ENCODE measurements at places on chromosomes 16 and 17.

- DNase-seq, result no peak
These were observed 49.8 kb downstream of the BRD7 start for GRCh38 chr16:50318796-50319578.

GRCh38 chr16:85172455-85173145 lies 60.3 kb upstream of the CIBAR2 start:
- DNase-seq, result peak; percentile 17

- no peak for DNase-seq
These were observed 177.4 kb upstream of the CDH5 start for GRCh38 chr16:66188917-66189725.

- peak; percentile 52 for DNase-seq
These were observed 491 bp downstream of the IST1 start for GRCh38 chr16:71895679-71896365.

GRCh38 chr17:4204190-4204589 lies 59.6 kb downstream of the ANKFY1 start:
- no peak for DNase-seq

- no peak for DNase-seq
These were observed 16.7 kb downstream of the WSB1 start for GRCh38 chr17:27310565-27311110.

- no peak for DNase-seq
These were observed 37.2 kb downstream of the CCDC182 start for GRCh38 chr17:57707892-57708291.

DNA sequence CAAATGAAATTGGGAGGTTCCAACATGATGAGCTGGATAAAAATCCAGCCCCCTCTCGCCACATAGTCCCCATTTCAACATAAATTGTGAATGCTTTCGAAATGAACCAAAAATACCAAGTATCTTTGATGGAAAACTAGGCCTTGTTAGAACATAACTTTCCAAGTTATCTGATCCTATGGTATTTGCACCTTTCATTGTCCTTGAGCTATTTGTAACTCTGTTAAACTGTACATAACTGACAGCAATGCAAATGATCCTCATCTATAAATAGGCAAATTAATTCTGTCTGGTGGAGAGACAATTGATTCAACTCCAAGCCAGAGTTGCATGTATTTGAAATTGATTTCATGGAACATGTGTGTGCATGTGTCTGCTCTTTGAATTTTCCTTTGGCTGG lies 18.2 kb downstream of the CMTM4 start:
- no peak for DNase-seq

GRCh38 chr16:57775661-57776469 lies 26.4 kb downstream of the KIFC3 start:
- DNase-seq, result no peak

- DNase-seq, result no peak
These were observed 5.7 kb downstream of the HS3ST3B1 start for GRCh38 chr17:14306596-14306995.

DNA sequence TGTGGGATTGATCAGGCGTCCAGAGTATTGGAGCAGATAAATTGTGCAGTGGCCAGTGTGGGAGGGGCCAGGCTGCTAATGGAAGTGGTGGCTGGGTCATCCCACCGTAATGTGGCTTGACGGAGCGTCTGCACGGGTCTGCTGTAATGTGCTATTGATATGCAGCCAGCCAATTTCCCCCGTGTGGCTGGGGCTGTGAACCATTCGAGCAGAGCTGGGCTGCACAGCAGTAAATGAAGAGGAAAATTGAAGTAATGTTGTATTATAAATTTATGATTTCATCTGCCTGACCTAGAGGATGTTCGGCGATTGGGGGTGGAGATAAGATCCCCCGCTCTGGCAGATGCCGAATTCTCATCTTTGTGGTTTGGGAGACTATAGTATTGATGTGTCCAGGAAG lies 121.5 kb downstream of the CCDC182 start:
- no peak for DNase-seq

- DNase-seq, result no peak
These were observed 8.5 kb upstream of the KLHL11 start for GRCh38 chr17:41873559-41874292.

DNA sequence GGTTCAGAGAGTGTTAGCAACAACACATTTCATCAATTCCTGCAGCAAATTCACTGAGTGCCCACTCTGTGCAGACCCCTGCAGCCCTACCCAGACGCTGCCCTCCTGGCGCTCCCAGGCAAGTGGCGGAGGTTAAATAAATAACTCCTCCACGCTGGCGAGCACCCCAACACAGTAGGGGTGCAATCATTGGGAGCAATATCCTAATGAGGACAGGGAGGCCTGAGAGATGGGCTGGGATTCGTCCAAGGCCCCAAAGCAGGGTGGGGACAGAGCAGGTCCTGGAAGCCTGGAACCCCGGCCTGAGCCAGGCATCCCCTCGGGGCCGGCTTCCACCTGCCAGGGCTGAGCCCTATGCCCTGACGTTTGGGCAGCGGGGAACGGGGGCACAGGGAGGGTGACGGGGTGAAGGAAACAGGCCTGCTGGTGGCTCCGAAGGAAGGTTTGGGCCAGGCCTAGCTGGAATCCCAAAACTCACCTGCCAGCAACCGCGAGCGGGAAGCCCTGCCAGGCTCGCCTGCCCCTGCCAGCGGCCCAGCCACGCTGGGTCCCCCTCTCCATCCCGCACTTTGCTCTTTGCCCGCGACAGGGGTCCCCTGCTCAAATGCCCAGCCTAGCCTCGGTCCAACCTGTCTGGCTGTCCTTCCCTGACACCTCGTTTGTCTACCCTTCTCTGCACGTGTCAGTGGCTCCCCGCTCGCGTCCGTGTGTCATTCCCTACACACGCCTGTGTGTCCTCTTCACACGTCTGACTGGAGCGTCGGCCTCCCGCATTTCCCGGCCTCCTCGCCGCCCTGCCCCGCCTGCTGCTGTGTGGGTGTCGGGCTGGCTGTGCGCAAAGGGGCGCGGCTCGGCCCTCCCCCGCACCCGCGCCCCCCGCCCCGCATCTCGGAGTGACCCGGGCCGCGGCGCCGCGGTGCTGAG lies 721 bp upstream of the BEAN1 start:
- DNase-seq, result no peak

DNA sequence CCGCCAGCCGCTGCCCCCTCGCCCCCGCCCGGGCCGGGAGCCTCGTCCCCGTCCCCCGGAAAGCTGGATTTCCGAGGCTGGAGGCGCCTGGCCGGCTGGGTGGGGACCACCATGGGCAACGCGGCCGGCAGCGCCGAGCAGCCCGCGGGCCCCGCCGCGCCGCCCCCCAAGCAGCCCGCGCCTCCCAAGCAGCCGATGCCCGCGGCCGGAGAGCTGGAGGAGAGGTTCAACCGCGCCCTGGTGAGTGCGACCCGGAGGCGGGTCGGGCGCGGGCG lies 266 bp downstream of the FMNL1 start:
- no peak for DNase-seq

DNA sequence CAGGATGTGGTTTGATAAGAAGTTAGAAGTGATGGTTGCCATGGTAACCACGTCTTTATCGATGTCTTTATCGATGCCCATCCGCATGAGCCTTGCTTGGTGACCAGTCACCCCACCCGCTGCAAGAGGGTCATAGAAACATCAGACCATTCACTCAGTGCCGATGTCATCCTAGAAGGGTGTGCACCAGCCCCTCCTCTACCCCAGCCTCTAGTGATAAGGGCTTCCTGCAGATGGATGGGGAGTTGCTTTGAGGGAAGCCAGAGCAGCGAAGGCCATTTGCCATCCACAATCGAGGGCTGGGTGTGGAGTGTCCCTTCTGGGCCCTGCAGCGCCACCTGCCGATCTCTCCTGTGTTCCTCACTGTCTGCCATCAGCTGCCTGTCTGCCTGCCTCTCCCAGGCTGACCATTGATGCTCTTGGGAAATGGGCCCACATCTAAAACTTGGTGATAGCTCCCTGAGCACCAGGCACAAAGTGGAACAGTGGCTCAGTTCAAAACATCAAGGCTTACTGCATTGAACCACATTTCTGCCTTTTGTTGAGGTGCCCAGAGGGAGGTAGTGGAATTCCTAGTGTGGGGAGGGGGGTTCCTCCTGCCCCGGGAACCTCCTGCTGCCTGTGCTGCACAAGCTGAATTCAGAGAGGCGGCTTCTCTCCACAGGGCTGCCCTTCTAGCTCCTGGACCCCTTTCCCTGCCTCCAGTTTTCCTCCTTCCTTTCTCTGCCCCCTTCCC lies 8.9 kb downstream of the CALB2 start:
- DNase-seq, result peak; percentile 48

DNA sequence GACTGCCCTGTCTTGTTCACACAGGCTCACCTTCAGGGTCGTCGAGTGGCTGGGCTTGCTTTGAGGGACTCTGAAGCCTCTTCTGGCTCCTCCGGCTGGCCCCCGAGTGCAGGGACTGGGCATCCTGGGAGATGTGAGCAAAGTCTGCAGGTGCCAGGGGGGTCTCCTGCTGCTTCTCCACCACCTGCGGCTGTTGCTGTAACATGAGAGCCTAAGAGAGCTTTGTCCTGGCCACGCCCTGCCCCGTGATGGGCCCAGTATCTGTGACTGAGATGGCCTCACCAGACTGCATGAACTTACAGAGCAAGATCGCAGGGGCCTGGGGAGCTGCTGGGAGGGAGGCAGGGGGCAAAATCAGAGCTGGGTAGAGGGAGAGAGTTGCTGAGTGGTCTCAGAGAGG lies 12.5 kb downstream of the ERN2 start:
- no peak for DNase-seq

GRCh38 chr17:36879027-36879426 lies 58.2 kb upstream of the LHX1 start:
- DNase-seq, result no peak

DNA sequence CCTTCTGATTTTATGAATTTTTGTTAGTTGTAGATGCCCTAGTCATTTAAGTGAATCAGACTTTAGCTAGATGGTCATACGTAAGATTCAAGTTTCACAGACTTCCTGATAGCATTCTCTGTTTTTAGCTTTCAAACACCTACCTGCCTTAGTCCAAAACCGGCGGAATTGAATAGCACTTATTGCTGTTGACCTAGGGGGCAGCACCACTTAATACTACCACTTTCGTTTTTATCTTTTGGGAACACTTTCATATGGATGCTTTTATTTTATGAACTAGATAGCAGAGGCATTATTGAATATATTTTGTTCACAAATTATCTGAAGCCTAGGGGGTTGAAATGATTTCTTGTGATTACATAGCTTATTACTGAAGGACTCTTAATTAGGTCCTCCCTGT lies 31.5 kb downstream of the TADA2A start:
- no peak for DNase-seq

DNA sequence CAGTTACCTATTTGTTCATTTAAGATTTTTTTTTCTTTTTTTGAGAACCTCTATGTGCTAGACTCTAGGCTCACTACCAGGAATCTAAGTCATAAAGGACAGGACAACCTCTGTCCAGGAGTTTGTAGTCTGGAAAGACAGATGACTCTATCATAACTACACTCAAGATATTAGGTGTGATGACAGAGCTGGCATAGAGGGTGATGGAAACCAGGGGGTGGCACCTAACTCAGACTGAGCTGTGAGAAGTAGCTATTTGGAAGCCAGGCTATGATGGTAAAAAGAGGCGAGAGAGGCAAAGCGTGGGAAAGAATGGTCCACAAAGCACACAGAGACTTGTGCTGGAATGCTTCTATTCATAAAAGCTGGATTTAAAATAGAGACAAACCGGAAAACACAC lies 372.3 kb downstream of the SEC14L1 start:
- no peak for DNase-seq

DNA sequence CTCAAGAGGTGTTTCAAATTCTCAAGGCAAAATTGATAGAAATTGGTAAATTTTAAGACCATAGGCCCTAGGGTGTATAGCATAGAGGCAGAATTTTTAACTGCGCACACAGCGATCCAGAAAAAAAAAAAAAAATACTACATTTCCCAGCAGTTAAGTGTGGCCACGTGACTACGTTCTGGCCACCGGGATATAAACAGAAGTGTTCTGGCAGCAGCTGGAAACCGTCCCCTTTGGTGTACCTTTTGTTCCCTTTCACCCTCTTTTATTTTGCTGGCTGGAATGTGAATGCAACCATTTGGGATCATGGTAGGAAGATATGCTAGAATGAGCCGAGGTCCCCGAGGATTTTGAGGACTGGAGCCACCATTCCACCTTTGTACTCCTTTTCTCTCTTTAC lies 52.7 kb upstream of the AKAP1 start:
- DNase-seq, result no peak

GRCh38 chr17:40509626-40510327 lies 8.4 kb upstream of the TNS4 start:
- DNase-seq, result no peak

GRCh38 chr17:64694207-64694606 lies 32.1 kb upstream of the SMURF2 start:
- DNase-seq, result peak; percentile 93

GRCh38 chr16:82660075-82660645 lies 33.4 kb downstream of the CDH13 start:
- DNase-seq, result no peak

GRCh38 chr17:80364091-80364691 lies 50.8 kb upstream of the ENDOV start:
- peak; percentile 6 for DNase-seq

GRCh38 chr17:49913226-49914095 lies 55.5 kb upstream of the DLX4 start:
- no peak for DNase-seq

- no peak for DNase-seq
These were observed 33.1 kb upstream of the AKAP1 start for GRCh38 chr17:57051886-57052361.

GRCh38 chr17:58272367-58273280 lies 8.1 kb downstream of the MPO start:
- peak; percentile 46 for DNase-seq

DNA sequence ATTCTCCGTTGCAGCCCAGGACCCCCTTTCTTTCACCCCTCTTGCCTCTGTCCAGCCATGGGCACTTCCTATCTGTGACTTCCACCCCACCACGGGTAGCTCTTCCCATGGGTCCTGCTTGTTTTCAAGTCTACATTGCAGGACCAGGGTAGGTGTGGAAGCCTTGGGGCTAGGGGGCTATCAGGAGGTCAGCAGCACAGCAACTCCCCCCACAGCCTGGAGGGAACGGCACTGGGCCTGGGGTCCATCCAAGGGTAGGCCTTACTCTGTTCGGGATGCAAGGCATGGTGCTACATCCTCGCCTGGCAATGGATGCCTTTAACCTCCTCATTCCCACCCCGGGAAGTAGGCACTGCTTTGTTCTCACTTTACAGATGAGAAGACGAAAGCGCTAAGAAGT lies 109.3 kb downstream of the IRX5 start:
- no peak for DNase-seq

DNA sequence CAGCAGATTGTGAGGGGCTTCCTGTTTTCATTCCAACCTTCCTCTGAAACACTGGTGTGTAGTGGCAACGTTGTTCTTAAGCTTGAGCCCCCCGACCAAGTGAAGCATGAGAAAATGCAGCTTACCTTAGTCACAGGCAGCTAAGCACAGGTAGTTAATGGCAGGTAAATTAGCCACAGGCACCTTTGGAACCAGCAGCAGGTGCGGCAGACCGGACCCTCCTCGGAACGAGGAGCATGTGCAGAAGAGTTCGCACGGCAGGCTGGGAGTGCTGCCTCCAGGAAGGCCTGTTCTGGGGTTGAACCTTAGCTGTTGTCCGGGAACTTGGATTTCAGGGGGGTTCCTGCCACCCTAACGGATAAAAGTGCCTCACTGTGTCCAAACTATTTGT lies 7.2 kb upstream of the IRF8 start:
- DNase-seq, result no peak

GRCh38 chr16:3654249-3654991 lies at the start of gene DNASE1:
TSS of gene DNASE1 (plus strand) at chr16:3654691. CDS start at chr16:3655374, 683 bp downstream.
- DNase-seq, result peak; percentile 70

Measured in suppressor macrophage (primary cell).